NCI-H2081 (cell line): ENCODE measurements at places on chromosomes 1 and 21.

- DNase-seq = no peak
These were observed 20.6 kb downstream of the PTGFR start for GRCh38 chr1:78511334-78511733.

DNA sequence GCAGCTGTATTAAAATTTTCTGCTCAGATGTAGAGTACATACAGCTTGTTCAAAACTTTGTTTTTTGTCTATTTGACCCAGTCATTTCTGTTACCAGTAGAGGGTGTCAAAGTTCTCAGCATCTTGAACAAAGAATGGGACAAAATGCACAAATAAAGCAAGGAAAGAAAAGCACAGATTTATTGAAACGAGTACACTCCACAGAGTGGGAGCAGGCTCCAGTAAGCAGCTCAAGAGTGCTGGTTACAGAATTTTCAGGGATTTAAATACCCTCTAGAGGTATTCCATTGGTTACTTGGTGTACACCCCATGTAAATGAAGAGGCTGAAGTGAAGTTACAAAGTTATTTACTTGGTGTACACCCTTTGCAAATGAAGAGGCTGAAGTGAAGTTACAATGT lies 8.9 kb upstream of the PRMT6 start:
- no peak for DNase-seq

DNA sequence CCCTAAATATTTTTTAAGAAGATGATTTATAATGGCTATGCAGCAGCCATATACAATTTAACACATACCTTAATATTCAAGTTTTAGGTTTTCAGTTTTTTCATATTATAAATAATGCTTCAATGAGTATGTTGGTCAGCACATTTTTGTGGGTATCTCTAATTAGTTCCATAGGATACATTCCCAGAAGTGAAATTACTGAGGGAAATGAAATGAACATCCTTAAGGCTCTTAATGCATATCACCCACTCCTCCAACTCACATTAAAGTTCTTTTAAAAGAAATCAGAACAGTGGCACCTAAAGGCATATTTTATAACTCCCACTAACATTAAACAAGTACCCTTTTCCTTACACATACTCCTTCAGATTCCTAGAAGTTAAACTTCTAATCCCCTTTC lies 56.1 kb downstream of the EYA3 start:
- DNase-seq = no peak

DNA sequence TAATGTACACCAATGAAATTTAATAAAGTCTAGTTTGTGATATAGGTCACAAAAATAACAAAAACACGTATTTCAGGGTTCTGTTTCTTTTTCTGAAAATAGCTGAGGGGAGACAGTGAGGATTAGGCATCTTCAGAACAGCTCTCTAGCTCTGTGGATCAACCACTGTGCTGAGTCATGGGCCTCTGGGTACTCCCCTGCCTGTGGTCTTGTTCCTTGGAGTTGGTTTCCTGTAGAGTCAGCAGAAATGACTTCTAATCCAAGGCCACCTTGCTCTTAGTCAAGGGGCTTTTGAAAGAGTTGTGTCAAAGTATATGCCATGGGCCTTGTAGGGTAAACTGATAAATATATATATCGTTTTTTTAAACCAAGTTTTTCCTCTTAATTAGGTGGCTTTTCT lies 141.8 kb upstream of the ZRANB2 start:
- no peak for DNase-seq

- no peak for DNase-seq
These were observed 441.3 kb upstream of the DEPDC1 start for GRCh38 chr1:68938051-68938666.

DNA sequence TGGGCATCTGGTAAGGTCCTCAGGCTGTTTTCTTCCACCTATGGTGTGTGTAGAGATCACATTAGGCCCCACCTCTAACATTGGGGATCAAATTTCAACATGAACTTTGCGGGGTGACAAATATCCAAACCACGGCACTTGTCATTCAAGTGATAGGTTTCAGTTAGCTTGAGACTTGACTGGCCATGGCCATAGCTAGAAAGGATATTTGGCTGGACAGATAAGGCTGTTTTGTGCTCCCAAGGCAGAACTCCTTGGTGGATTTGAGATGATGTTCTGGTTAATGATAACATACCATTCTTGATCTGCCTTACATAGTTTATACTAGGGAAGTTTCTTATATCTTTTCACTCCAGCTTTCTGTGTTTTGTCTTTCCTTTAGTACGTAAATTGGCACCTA lies 48.5 kb downstream of the CELF3 start:
- no peak for DNase-seq

DNA sequence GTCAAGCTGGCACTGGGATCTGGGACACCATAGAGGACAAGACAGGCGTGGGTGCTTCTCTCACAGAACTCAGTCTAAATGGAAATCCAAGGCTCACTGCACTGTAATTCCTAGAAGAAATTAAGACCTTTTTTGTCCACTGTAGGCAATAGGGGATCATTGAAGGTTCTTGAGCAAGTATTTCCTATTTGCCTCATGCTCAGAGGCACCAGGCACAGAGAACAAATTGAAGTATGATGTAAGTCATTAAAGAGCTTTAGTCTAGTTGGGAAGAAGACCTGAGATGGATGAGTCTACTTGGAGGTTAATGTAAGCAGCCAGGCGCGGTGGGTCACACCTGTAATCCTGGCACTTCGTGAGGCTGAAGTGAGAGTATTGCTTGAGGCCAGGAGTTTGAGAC lies 34.6 kb downstream of the EIF2D start:
- DNase-seq = no peak

DNA sequence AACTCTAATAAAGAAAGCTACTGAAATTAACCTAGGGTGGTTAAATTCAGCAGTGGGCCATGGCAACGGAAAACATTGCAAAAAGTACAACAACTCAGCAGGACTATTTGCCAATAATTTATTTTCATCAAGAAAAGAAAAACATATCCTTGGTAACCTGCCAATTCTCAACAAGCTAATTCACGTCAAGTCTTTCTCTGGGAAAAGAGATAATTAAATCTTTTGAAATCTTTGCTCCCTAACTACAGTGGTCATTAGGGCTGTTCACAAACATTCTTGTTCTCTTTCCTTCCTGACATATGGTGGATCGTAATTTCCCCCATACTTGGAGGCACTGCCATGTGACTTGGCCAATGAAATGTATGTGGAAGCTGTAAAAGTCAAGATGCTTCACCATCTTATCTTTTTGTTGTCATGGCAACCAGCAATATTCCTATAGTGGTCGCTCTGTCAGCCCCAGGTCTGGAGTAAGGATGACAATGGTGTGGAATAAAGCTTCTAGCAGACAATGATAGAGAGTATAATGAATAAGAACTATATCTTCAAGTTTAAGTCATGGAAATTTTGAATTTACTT lies 29.6 kb upstream of the ZNF326 start:
- DNase-seq = peak; percentile 28
